Stimulated activated CD8-positive, alpha-beta memory T cell treated with anti-CD3 and anti-CD28 coated beads, Interleukin-4, amount 100 ng/mL, for 48 hours (primary cell): ENCODE measurements at places on chromosomes 2 and 18.

- DNase-seq: no peak
These were observed 52.7 kb upstream of the CALCRL start for GRCh38 chr2:187500585-187501359.

GRCh38 chr2:78890935-78891334 is 134.6 kb upstream of the REG3G start:
- no peak for DNase-seq

- no peak for DNase-seq
These were observed 142.3 kb upstream of the ITGA6 start for GRCh38 chr2:172285010-172285621.

DNA sequence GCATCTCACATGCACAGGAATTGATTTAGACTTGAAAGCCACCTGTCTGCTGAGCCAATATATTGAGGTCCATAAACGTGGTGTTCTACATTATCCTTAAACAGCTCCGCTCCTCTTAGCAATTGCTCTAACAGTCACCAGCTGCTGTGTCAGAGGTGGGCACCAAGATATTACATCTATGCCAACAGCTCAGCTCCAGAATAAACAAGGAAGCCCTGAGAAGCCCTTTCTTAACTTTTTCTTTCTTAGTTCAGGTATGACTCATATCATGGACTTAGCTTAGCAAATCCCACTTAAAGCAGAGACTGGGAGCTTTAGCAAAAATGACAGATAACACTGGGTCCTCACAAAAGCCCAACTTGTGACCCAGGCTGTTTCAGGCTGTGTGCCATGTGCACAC is 436.6 kb downstream of the IRS1 start:
- no peak for DNase-seq

GRCh38 chr2:62586981-62587380 is 81.0 kb upstream of the TMEM17 start:
- no peak for DNase-seq

DNA sequence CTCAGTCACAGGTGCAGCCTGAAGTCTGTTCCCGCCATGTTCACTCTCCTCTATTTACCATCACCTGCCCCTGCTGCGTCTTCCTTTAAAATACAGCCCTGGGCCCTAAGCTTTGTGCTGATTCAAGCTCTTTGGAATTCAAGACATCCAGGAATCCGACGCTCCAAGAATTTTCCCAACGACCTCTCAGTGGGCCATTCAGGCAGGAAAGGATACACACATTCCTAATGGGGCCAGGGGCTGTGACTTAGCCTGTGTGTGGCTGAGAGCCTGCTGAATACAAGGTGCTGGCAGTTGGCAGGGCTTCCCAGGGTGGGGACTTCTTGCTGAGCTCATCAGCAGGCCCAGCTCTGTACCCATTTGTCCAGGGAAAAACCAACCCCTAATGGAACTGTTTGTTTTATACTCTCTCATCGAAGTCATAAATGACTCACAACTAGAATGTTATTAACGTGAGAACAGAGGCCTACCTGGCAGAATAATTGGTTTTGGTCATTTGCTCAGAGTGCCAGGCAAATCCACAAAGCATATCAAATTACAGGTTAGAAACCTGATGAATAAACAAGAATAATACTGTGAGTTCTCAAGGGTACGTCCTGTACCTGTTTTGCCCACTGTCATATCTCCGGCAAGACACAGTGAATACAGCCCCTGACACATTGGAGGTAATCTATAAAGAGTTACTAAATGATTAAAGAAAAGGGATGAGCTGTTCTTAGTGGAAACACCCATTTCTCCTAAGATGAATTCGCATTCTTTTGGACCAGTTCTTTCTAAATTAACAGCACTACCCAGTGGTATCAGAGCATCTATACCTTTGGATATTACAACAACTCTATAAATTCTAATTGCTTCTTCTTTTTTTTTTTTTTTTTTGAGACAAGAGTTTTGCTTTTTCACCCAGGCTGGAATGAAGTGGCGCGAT is 12.6 kb upstream of the KCMF1 start:
- DNase-seq: no peak

GRCh38 chr2:199457147-199458008 is at the start of gene SATB2:
Gene SATB2 (minus strand): TSS chr2:199457939. CDS start chr2:199456037, 1,902 bp downstream.
- no peak for DNase-seq

DNA sequence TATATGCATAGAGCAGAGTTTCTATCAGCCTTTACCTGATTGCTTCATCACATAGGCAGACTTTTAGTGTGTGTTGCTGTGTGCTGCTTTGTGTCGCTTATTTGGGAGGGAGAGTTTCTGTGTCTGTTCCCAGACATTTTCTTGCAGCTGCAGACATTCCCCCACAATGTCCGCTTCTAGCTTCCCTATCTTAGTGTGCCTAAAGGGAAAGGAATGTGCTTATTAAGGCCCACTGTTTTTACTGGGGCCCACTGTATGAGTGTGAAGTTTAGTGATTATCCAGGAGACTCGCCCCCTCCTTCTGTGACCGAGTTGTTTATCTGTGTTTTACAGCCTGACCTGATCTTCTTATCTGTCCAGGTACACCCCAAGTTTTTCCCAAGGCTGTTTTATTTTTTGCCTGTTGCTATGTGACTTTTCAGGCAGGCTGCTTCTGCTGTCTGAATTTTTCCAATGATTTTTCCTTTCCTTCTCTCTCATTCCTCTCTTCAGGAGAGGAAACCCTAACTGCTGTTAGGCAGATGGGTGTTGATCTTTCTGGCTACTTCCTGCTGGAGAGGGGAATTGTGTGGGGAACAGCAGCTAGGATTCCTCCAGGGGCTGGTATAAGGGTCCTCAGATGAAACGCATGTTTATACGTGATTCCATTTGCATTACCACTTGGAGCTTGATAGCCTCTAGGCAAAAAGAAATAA is 47.6 kb downstream of the STK17B start:
- no peak for DNase-seq

DNA sequence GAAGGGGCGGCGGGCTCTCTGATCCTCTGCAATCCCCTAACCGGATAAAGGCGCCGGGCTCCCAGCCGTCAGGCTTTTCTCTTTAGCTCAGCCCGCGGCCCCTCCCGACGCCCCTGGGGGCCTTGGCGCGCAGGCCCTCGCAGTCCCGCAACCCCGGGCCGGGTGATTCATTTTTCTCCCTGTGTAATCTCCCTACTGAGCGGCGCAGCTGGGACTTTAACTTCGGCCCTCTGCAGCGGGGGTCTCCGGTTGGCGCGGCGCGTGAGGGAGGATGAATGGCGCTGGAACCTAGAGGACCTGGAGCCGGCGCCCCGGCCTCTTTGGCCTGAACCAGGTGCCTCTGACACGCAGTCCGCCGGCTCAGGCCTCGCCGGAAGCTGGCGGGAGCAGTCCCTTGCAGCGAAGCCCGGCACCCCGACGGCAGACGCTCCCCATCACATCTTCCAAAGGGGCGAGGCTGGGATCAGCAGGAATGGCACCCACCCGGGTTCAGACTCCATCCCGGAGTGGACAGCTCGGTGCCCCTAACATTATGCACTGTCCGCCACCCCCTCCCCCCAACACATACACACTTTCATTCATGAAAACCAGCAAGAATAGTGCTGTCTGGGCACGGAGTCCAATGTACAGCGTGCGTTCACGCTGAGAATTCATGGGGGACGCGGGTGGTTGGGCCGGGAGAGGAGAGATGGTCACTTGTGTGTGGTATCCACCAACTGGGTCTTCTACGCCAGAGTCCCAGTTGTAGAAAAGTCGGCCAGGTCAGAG is 1.2 kb downstream of the CNGA3 start:
- DNase-seq: no peak

DNA sequence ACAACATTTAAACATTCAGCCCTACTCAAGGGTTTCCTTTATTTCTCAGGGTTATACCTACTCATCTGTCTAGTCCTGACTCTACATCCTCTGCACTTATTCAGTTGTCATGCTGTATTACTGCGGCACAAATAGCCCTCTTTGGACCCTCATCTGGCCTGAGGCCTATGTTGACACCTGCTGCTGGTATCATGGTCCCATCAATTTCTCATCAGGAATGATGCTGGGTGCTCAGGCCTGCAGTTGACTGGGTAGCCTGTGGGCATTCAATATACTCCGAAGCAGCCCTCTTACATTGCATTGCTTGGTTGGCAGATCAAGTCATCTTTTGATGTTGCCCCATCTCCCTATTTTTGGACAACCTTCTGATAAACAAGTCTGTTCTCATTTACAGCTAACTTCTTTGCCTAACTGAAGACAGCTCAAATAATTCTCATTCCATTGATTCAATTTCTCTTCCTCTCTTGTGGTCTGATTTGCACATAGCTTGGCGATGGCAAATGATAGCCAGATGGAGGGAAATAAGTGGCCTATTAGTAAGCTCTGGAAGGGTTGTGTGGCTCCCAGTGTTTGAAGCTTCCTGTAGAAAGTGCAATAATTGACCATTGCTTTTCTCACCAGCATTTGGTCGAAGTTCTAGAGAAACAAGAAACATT is 19.1 kb upstream of the MC4R start:
- DNase-seq: no peak

GRCh38 chr2:166335284-166335683 is 40.5 kb downstream of the SCN9A start:
- no peak for DNase-seq

DNA sequence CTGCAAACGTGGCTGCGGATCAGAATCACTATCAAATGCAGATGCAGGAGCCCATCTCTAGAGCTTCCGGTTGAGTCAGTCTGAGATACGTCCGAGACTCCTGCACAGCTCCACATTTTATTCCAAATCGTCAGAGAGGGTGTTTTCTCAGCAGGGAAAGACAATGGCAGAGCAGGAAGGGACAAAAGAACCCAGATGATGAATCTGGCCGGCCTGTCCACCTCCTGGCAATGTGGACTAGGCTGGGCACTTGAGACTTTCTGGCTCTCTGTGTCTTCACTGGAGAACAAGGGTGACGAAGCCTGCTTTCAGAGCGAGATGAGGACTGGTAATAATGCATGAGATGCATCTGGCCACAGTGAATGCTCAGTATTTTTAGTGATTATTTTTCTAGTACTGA is 255.9 kb upstream of the MYT1L start:
- DNase-seq: no peak

DNA sequence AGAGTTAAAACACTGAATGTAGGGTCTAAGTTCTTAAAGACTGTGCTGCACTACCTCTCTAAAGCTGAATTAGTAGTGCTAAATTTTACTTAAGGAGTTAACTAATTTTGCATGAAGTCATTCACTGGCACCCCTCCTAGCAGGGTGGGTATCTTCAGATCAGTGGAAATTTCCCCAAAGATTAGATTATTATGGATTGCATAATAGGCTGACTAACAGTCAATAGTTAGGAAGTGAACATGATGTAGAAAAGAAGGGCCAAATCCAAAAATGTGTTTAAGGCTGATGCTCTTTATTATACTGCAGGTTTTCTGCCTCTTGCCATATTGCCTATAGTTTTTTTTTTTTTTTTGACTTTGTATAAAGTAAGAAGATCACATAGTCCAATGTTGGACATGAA is 5.2 kb downstream of the ZNF638 start:
- no peak for DNase-seq

- DNase-seq: no peak
These were observed 23.7 kb downstream of the CCDC88A start for GRCh38 chr2:55395724-55396605.

- no peak for DNase-seq
These were observed 2.5 kb upstream of the SH3RF3 start for GRCh38 chr2:109126501-109126860.

DNA sequence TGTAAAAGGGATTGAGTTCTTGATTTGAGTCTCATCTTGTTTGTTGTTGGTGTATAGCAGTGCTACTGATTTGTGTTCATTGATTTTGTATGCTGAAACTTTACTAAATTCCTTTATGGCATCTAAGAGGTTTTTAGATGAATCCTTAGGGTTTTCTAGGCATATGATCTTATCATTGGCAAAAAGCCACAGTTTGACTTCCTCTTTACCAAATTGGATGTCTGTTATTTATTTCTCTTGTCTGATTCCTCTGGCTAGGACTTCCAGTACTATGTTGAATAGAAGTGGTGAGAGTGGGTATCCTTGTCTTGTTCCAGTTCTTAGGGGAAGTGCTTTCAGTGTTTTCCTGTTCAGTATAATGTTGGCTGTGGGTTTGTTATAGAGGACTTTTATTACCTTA is 4.8 kb downstream of the ANKAR start:
- no peak for DNase-seq

DNA sequence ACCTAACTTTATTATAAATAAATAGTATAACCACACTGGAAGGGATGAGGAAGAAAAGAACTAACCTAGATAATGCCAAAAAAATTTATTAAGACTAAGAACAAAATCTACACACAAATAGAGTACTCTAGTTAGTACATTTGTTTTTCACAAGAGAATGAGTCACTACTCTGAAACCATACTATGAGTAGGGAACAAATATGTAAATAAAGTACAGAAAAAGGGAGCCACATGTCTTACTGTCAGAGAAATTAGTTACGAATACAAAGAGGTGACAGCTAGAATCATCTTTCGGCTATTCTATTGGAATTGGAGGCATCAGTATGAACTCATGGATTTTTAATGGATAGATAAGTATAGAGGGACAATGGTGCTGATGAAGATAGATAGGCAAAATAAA is 150.5 kb downstream of the COPS8 start:
- DNase-seq: no peak

DNA sequence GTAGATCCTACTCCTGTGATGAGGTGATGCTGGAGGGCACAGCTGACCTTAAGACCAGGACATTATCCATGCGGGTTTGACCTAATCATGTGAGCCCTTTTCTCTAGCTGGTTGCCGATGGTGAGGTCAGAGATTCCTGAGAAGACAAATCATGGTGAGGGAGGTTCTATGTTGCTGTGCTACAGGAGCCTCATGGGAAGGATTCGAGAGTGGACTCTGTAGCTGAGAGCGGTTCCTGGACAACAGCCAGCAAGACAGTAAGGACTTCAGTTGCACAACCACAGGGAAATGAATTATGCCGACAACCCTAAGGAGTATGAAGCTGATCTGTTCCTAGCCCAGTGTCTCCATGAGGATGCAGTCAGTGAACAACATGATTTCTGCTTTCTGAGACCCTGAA is 80.4 kb downstream of the EPB41L3 start:
- no peak for DNase-seq

DNA sequence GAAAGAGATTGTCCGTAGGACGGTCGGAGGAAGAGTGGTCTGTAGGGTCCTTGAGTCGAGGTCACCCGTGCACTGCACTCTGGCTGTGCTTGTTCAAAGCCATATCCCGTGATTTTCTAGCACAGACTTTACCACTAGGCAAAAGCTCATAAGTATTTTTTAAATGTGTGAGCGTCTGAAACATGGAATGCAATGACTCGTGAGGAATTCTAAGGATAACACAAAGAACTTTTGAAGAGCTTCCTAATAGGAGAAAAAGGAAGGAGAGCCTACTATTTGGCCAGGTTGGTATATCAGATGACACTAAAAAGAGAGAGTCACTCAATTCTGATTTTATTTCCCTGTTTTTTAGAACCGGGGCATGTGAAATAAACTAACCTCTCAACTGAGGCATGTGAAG is 68.3 kb downstream of the CD28 start:
- DNase-seq: no peak
